ELR (cell line): ENCODE measurements at places on chromosomes 13 and 19.

DNA sequence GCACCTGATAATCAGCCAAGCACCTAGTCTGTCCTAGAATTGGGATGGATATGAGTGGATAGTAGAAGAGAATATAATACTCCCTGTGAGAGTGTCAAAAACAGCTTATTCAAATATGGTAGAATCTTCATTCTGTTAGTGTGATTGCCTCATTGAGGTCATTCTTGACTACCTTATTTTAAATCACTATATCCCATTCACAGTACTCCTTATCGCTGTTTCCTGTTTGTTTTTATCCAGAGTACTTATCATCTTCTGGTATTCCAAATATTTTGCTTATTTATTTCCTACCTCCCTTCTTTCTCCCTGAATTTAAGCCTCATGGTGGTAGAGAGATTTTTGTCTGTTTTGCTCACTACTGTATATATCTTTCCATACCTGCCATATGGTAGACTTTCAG, 9.9 kb downstream of the NDFIP2 start:
- peak; percentile 12 for DNase-seq

DNA sequence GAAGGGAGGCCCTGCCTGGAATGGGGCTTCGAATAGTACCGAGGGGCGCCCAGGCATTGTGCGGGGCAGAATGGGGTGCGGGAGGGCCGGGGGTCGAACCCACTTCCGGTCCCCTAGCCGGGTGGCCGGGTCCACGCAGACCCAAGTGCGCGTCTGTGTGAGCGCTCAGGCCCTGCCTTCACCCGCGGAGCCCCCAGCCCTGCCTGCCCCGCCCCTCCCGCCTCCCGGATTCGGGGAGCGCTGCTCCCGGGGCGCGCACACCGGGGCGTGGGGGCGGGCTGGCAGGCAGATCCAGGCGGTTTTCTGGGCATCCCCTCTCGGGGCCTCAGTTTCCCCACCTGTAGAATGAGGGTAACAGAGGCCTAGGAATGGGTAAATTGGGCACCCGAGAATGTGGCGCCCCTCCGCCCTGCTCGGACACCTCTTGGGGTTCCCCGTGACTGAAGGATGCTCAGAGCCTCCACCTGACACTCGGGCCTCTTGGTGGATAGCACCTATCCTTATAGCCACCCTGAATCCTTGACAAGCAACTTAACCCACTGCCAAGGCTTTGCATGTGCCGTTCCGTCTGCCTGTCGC, 682 bp downstream of the PIK3R2 start:
- DNase-seq: peak; percentile 37

DNA sequence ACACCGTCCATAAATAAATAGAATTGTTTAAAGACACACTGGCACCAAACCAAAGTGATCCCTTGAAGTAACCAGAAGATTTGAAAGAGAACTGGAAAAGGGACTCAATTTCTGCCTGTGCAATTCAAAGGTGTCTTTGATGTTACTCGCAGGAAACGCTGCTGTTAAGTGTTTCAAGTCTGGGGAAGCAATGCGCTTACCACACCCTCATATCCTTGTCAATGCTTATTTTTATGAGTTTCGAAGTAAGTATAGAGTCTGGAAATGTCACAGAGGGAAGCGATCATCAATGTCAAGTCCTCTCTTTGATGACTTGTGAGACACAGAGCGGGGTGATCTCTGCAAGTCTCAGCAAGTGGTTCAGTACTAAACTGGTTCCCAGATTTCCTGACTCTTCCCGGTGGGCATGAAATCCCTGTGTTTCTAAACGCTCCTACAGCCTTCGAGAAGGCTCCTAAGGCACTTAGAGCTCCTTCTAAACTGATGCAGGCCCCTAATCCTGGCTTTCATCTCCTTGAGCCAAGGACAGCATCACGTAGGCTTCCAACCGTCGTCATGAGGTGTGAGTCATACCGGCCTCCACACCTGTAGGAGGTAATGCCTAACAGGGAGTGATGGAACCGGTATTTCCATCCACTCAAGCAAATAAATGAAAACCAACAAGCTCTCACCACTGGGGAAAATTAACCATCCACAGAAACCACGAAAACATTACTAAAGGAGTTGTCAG, 22.8 kb downstream of the SYDE1 start:
- DNase-seq: no peak

GRCh38 chr13:75393839-75394520, 88.0 kb downstream of the TBC1D4 start:
- DNase-seq: peak; percentile 41

- DNase-seq: no peak
Measured at GRCh38 chr13:114018461-114019055, 44.7 kb upstream of the C13orf46 start.

DNA sequence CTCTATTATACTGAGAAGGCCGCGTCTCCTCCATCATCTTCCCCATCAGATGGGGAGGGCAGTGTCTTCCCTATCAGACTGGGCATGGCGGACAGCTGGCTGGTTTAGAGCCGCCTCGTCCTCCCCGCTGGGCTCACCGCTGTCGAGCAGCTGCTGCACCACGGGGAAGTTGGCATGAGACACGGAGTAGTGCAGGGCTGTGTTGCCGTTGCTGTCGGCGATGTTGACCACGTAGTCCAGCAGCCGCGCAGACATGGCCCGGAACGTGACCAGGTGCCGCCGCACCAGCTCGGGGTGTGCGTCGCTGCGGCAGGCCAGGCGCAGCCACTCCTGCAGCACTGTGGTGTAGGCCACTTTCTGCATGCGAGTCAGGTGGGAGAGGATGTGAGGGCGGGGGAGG, 18.8 kb upstream of the SPC24 start:
- no peak for DNase-seq

DNA sequence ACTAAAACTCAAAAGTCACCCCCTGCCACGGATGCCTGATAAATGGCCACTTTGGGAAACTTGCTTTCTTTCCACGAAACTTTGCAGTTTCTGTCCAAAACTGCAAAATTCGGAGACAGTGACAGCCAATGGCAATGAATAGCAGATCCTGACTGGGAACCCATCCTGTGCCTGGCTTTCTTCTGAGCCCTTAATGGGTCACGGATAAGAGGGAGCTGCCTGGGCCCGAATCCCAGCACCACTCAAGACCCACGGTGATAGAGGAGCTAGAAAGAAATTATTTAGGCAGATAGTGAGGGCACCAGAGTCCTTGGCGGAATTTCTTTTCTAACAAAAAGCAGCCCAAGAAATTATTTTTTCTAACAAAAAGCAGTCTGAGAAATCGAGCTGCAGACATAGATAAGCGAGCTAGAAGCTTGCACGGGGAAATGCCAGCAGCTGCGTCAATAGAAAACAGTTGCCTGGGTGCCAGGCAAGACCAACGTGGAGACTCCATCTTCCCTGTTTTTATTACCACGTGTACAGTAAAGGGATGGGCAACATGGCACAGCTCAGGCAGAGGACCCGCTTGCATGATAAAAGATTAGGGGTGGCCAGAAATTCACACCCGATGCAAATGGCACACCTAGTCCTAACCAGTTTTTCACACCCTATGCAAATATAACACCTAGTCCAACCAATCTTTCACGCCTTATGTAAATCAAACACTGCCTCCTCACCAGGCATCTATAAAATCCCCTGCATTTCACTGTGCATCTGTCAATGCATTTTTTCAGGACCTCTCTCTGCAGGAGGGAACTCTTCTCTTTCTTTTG, 7.1 kb upstream of the HSH2D start:
- no peak for DNase-seq

GRCh38 chr13:53272873-53273272, 244.3 kb downstream of the OLFM4 start:
- DNase-seq: no peak

DNA sequence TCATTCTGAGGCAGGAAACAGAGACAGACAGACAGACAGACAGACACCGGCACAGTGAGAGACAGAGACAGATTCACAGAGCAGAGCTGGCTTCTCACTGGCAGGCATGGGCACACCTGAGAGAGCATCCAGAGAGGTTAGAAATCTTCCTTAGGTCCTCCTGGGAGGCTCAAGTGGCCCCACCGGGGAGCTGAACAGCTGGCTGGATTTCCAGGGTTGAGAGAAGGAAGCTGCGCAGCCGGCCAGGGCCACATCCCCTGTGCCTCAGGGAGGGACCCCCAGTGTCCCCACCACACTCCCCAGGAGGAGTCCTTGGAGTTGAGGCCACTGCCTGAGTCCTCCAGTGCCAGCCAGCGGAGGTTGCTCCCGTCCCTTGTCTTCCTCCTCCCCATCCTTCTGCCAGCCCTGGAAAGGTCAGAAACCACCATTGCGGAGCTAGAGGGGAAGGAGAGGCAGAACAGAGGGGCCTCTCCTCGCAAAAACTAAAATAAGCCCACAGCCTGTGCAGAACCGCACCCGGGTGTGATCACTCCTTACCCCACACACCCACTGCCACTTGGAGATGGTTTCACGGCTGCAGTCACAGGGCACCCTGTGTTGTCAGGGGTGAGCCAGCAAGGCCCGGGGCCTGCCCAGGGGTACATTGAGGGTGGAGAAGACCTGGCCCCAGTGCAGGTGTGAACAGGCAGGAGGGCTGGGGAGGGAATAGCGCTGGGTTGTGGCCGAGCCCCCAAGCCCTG, 4.2 kb downstream of the FFAR3 start:
- DNase-seq: no peak

DNA sequence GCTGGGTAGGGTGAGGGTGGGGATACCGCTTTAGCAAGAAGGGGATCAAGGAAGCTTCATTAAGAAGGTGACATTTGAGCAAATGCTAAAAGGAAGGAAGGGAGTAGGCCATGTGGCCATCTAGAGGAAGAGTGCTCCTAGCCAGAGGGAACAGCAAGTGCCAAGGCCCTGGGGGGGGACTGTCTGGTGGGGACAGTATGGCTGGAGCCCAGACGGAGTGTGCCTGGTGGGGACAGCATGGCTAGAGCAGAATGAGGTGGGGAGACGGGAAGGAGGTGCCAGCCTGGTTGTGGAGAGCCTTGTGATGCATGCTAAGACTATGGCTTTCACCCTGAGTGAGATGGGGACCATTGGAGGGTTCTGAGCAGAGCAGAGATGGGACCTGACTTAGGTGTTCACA, 2.1 kb upstream of the TGFB1 start:
- no peak for DNase-seq

GRCh38 chr13:99980201-99980823, 1.3 kb upstream of the ZIC2 start:
- peak; percentile 77 for DNase-seq

DNA sequence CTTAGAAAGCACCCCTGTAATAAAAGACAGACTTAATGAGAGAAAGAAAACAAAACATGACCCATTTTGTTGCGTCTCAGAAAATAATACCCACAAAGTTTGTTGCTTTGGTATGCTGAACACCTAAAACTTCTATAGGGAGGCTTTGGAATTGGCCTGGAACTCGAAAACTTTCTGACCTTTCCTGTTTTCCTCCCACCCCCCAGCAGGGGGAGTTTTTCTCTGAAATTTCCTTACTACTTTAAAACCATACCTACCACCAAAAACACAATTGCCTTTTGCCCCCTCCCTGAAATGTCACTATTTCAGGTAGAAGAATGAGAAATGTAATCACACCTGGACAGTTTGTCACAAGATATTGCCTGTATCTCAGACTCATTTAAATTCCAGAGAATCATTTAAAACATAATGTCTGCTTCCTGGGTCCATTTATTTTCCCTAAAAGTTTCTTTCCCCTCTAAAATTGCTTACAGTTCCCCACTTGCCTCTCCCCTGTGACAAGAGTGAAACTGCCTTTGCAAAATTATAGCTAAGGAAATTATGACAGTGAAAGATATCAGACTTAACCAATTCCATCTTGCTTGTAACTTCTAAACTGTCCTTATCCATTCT, 2700.2 kb downstream of the PCDH9 start:
- peak; percentile 48 for DNase-seq

DNA sequence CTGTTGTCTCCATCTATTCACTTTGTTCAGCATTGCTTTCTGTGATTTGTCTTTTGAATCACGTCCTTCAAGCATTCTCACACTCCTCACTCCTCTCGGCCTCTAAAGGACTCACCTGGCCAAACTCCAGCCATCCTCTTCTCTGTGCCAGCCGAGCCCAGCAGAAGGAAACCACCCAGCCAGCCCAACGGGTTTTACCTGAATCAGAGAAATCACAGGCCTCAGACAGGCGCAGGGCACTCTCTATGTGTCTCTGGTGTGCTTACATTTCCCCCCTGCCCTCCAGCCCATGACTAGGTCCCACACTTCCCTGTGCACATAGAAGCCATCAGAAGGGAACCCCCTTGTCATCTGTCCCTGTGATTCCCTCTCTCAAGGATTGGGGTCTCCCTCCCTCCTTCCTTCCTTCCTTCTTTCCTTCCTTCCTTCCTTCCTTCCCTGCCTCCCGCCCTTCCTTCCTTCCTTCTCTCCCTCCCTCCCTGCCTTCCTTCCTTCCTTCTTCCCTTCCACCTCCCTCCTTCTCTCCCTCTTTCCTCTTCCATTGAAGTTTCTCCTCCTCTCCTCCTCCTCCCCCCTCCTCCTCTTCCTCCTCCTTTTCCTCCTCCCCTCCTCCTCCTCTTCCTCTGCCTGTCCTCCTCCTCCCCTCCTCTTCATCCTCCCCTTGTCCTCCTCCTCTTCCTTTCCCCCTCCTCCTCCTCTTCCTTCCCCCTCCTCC, 8.8 kb upstream of the ZNF541 start:
- no peak for DNase-seq

- peak; percentile 49 for DNase-seq
Measured at GRCh38 chr19:48501494-48502349, 9.9 kb downstream of the LMTK3 start.

DNA sequence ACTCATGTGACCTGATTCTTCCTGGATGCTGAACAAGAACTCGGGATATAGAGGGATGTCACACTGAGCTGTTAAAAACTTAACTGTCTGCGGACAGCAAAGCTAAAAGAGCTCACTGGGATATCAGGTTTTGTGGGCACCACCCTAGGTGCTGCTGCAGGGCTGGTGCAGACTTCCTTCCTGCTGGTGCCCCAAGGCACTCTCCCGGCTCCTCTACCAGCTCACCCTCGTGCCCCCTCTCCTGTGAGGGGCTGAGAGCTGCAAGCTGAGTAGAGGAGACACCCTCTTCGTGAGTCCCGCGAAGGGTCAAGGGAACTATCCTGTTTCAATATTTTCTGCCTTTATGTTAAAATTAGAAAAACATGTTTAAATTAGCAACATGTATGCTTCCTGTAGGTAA, 1475.7 kb downstream of the EFNB2 start:
- DNase-seq: no peak

DNA sequence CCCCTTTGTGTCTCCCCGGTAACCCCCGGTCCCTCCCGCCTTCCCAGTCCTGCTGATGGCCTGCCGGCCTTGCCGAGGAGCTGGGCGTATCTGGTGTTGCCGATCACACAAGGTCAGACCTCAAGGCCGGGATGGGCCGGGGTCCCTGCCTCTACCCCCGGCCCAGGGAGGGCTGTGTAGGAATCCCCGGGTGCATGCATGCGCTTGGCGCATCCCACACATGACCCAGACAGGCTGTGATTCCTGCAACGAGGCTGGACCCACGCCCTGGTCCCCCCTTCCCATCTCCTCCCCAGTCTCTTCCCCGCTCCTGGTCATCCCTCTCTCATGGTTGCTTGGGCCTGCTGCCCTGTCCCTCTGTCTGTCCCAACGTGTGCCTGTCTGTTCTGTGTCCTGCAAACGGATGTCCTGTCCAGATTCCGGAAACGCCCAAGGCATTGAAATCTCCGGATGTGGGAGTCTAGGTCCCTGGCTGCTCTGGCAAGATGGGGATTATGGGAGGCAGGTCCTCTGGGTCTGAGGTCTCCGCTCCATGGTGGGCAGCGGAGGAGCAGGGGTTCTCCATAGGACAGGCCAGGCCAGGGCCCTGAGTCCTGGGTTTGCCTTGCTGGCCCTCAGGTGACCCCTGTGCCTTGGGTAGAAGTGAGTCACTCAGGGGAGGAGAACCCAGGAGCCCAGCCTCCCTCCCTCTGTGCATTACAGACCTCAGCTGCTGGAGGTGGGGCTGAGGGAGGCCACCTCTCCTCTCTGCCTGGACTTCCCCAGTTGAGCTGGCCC, 1.6 kb downstream of the PKN1 start:
- peak; percentile 75 for DNase-seq

GRCh38 chr13:85828094-85828684, 29.0 kb upstream of the SLITRK6 start:
- peak; percentile 56 for DNase-seq
